Coronary artery (tissue), 2 donors: ENCODE measurements at places on chromosomes 1 and 21.

GRCh38 chr21:46622226-46622625, 13.2 kb upstream of the PRMT2 start:
- DNase-seq: no peak

- no peak for DNase-seq
Measured at GRCh38 chr1:14869187-14869586, 270.7 kb downstream of the KAZN start.

DNA sequence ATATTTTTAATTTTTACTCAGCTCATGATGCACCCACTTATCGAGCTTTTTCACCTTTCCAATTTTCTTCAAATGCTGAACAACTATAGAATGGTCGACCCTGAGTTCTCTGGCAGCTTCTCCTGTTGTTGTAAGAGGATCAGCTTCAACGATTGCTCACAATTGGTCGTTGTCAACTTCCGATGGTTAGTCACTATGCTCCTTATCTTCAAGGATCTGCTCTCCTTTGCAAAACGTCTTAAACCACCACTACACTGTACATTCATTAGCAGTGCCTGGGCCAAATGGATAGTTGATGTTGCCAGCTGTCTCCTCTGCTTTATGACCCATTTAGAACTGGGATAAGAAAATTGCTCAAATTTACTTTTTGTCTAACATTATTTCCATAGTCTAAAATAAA, 385.9 kb upstream of the LYPLAL1 start:
- DNase-seq: no peak

DNA sequence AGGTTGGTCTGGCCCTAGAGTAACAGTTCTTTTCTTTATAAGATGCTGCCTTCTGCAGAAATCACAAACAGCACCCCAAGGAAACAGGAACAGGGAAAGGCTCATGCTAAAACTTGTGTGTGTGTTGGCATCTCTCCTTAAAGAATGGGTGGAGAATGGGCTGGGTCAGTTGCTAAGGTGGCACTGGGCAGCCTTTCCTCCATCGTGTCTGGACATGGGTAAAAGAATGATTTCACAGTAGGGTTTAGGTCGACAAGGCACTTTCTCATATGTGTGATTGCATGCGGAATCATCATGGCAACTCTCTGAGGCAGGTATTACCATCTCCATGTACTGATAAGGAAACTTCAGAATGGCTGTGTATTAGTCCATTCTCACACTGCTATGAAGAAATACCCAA, 40.3 kb downstream of the LRRN2 start:
- no peak for DNase-seq

DNA sequence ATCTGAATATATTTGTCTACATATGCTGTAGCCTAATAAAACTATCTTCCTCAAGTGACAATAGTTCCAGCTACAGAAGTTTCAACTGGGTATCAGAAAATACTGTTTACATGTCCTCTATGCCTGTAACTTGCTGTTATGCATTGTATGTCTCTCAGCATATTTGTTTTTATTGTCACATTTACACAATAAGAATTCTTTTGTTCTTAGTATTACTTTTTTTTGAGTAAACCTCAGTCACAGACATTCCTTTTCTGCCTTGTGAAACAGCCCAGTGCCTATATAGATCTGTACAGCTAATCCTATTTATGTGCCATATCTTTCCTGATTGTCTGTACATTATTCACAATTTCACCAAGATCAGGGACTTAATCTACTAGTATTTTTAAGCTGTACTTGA, 565.2 kb downstream of the NEGR1 start:
- DNase-seq: no peak

DNA sequence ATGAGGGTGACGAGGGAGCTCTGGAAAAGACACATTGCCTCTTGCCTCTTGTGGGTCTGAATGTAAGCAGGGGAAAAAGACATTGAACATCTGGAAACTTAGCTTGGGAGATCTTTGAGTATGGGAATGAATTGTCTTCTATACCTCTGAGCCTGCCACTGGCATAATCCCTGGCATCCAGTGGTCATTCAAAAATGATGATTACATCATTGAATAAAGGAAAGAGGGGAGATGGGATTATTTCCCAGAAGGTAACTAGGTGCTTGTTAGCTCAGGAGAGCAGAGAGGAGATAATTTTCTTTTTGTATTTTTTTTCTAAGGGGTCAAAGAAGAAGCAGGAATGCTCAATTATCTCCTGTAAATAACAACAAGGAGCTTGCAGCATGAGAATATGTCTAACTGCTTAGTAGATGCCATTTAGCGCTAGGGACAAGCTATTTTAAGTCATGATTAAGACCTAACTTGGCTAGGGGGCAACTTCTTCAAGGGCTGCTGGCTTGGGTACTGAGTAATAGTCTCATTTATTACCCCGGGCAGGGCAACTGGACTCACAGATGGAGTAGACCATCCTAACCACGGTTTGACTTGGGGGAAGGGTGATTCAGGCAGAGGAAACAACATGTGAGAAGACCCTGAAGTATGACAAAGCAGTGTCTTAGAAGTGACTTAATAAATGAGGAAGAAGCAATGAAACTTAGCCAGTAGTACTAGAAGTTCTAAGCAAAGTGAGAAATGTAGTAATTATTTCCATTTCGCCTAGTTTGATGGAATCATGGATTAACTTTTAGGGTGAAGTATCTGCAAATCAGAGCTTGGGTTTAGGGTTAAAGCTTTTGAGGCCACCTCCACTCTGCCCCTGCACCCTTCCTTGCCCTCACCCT, 11.0 kb upstream of the XCL2 start:
- DNase-seq: no peak

- DNase-seq: no peak
Measured at GRCh38 chr1:18647681-18648214, 17.1 kb downstream of the PAX7 start.

- no peak for DNase-seq
Measured at GRCh38 chr21:41295721-41296254, 20.8 kb upstream of the FAM3B start.

DNA sequence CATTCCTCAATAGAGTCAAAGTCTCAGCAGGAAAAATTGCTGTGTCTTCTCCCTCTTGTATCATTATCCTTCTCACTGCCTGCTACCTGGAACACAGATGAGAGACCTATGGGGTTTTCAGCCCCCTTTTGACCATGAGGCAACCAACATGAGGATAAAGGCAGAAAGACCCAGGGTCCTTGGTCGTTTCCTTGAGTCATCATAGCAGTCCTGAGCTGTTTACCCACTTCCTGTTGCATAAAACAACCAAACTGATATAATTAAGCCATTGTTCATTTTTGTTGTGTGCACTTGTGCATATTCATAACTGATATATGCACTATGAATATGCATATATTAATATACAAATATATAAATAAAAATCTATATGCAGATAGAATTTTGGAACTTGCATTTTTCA, 188.3 kb upstream of the MAP1LC3C start:
- no peak for DNase-seq

DNA sequence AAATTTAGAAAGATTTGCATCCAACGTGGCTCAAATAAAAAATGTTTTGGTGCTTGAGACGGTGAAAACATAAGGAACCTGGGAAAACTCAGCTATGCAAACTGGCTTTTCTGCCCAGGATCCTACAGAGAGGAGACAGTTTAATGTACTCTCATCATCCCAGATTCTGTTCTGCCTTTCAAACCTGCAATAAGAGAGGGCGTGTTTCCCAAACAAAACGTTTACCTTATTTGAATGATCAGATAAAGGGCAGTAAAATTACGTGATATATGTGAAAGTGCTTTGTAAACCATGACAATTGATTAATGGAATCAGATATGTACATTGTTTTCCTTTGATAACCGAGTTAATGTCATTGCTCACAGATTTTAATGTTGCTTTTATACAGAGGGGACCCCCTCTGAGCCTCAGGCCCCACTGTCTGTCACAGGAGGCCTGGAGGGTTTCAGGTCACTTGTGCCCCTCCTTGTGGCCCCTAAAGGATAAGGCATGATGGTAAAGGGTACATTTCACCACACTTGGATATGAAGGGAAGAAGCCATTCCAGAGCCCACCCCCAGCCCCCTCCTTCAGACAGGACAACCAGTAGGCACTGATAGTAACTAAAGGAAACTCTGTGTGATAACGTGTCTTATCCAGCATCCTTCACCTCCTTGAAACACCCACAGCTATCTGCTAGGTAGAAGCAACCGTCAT, 157.6 kb downstream of the EDEM3 start:
- no peak for DNase-seq

GRCh38 chr1:215055281-215055935, 27.1 kb upstream of the KCNK2 start:
- DNase-seq: no peak

DNA sequence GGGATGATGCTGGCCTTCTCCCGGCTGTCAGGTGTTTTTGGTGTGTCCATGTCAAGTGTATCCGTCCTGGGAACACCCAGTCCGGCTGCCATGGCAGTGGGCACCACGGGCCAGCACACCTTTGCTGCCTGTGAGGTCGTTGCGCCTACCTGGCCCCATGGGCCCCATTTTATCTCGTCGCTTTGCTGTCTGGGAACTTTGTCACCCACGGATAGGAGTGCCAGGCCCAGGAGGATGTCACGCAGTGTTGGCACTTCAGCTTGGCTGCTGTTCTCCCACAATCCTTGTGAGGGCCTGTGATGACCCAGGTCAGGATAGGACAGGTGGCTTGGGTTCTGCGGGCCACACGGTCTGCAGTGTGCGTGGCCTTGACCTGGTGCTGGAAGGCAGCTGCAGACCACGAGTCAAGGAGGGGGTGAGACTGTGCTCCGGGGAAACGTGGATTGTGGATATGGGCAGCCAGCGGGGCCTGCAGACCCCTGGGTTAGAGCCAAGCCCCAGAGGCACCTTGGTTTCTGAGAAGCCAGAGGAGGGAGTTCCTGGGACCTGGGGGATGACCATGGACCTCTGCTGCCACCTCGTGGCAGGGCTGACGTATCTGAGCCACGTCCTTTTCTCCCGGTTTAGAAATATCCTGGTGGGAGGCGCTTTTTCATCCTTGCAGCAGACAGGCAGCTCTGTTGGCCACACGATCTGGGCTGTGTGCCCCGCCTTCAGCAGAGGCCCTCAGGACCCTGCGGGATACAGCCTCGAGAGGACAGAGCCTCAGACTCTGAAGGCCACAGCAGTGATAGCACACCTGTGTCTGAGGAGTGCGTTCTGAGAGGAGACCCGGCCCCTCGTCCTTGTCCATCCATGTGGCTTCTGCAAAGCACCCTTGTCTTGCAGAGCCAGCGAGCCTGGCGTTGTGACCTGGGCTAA, 161.1 kb upstream of the COL6A1 start:
- DNase-seq: peak; percentile 71

DNA sequence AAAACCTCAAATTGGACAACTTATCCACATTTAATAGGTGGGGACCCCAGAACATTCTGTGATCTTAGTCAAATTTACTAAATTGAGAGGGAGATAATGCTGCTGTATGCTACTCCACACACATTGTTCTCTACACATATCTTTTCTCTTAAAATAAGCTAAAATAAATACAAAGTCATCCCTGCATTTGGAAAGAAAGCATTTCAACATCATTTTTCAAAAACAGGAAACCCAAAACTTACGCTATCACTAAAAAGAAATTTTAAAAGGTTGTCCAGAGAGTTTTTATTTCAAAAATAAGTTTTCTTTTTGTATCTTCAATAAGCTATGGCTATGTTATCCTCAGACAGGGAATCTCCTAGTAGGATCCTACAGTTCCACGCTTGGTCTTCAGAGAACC, 19.5 kb upstream of the OR6N2 start:
- DNase-seq: no peak

DNA sequence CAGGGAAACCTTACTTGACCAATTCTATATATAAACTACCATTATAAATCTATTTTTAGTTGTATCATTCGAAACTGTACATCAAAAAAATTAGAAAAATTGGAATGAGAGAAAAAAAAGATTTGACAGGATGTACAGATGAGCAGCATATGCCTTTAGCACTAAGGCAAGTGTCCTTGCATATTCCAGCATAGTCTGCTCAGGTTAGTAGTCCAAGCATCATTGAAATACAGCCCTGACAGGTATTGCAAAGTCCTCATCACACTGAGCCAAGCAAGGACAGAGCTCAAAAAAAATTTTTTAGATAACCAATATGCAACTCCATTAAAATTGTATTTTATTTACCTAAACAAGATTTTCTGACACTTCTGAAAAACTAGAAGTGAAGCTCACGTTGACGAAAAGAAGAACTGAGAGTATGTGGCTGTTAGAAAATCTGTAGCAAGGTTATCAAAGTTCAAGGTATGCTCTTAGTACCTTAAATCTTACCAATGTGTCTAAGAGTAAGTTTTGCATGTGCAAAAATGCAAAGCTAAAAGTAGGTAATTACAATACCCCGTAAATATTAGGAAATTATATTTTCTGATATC, 465.6 kb upstream of the ADGRL4 start:
- no peak for DNase-seq

DNA sequence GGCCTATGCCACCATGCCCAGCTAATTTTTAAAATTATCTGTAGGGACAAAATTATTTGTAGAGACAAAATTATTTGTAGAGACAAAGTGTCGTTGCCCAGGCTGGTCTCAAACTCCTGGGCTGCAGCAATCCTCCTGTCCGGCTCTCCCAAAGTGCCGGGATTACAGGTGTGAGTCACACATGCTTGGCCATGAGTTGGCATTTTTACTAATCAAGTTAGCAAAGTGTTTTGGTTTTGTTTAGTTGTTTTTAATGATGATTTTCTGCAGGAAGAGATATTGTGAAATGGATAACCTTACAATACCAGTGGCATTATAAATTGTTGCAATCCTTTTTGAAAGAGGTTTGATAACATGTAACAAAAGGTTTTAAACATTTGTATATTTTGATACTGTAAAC, 65.3 kb upstream of the MAGI3 start:
- DNase-seq: no peak

GRCh38 chr1:77744576-77744975, 15.1 kb downstream of the USP33 start:
- DNase-seq: no peak

DNA sequence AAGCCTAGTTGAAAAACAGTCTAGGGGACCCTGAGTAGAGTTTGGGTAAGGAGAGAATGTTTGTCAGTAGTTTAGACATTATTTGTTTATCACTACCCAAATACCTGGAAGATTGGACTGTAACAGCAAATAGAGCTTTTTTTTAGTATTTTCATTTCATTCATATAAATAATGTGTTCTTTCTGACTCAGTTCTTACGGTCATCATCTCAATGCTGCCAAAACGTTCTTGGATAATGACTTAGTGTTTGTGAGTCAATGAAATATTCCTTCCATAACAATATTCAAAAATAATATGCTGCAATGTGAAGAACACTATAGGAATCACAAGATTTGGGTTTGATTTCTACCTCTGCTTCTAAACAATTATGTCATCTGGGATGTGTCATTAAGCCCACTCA, 400.0 kb upstream of the PKN2 start:
- no peak for DNase-seq

GRCh38 chr1:223631473-223631872, 34.0 kb downstream of the CAPN8 start:
- no peak for DNase-seq

DNA sequence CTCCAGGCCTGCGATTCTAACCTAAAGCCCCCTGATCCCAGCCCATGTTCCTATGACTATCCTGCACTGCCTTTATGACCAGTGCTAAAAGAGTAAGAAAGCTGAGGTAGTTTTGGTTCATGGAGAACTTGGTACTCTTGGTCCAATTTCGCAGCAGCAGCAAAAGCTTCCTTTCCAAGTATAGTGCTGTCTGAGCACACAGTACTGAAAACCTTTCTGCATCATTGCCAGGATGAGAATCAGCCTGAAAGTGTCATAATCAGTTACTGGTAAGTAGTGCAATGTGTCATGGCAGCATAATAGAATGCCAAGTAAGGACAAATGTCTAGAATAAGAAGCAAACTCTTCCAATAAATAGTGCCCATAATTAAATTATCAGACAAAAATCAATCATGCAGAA, 889.6 kb upstream of the ADGRL4 start:
- no peak for DNase-seq

- DNase-seq: no peak
Measured at GRCh38 chr1:20192364-20192763, 6.0 kb upstream of the PLA2G2C start.
